ENCODE measurements at places on chromosomes 11 and 22.

GRCh38 chr11:31798554-31799434, 12.3 kb downstream of the PAX6 start:
- DNase-seq, result no peak

GRCh38 chr11:31932879-31933278, 121.8 kb upstream of the PAX6 start:
- no peak for DNase-seq

DNA sequence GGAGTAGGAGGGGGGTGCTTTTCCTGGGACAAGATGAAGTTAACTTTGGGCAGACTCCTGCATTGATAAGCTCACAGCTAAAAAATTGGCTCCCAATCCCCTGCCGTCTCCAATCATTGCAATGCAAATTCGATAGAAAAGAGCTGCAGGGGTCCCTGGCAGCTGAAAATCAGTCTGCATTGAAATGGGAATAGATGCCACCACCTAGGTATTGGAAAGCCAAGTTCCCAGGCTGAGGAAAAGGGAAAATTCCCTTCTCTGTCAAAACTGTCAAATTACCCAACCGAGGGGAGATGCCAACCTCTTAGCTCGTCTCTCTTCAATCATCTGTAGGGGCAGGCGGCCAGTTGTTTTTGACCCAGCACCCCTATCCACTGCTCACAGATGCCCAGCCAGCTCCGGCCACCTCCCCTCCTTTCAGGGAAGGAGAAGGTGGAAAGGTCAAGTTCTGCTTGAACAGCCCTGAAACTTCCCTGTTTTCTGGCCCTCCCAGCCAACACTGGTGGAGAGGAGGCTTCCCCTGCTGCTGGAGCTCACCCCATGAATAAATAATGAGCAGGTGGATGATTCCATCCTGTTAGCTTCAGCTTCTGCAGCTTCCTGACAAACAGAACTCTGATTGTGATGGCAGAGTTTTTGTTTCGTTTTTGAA, 916.3 kb downstream of the TBC1D22A start:
- DNase-seq, result no peak

GRCh38 chr11:119166368-119167076, 2.0 kb upstream of the NLRX1 start:
- DNase-seq, result peak; percentile 32

GRCh38 chr22:28903080-28903479, 19.7 kb downstream of the ZNRF3 start:
- no peak for DNase-seq

- no peak for DNase-seq
Observed at GRCh38 chr22:39900306-39901227, at the start of gene GRAP2. GRAP2 (plus strand) TSS chr22:39901084; CDS start chr22:39947107, 46,023 bp downstream.

DNA sequence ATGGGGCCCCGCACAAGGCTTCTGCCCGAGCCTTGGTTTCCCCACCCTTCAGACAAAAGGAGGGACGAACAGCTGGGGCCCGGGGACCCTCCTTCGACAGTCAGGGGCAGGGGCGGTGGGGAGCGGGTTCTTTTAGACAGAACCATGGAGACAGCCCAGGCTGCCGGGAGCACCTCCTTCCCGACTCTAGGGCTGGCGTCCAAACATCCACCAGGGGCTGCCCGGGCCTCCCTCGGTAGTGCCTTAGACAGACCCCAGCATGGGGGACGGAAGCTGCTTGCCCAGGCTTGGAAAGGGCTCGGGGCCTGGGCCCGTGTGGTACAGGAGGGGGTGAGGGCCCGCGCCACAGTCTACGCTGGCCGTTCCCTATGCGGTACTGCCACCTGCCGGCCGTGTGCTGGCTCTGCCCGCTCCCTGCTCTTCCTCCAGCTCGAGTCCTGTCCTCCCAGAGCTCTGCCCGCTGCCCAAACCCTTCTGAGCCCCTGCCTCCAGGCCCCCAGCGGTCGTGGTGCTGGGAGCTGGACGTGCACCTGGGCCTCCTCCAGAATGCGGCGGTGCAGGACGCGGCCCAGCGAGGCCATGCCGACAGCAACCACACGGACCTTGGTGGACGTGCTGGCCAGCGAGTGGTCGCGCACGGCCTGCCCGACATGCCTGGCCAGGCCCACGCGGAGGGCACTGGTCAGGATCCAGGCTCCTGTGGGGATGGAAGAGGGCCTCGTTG, 20.1 kb downstream of the TSSC4 start:
- DNase-seq, result peak; percentile 92

GRCh38 chr11:3135481-3136440, 29.3 kb downstream of the OSBPL5 start:
- DNase-seq, result no peak

GRCh38 chr11:129840236-129840635, 24.6 kb downstream of the TMEM45B start:
- DNase-seq, result no peak

- no peak for DNase-seq
Observed at GRCh38 chr11:30938171-30938570, 352.0 kb upstream of the MPPED2 start.

DNA sequence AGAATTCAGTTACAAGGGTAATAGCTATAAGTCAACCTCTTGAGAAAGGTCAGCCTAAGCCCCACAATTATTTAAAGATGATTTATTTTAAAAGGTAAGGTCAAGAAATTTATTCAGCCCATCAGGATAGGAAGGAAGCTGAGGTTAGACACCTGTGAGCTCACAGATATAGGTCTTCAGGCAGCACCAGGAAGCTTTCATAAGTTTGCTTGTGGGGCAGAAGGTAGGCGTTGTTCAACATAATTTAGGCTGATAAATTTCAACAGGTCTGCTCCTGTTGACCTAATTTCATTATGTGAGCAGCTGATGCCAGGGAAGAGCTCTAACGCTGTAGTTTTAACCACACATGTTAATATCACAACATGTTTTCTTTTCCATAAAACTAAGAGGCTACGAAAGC, 118.1 kb upstream of the APOA1 start:
- DNase-seq, result no peak

DNA sequence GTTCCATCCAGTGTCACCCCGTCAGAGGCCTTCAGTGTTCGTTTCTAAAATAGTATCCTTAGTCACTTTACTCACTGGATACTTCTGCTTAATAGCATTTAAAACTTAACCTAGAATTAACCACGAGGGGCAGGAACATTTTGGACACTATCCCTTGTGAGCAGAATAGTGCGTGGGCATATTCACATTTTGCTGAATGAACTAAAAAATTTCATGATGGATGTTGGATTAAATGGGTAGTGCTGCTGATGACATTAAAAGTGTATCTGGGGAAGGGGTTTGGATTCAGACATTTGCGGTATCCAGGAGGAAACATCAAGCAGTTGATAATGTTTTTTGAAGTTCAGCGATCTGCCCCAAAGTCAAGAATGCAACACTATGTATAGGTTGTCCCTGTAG, 750 bp upstream of the NAT10 start:
- DNase-seq, result peak; percentile 9

DNA sequence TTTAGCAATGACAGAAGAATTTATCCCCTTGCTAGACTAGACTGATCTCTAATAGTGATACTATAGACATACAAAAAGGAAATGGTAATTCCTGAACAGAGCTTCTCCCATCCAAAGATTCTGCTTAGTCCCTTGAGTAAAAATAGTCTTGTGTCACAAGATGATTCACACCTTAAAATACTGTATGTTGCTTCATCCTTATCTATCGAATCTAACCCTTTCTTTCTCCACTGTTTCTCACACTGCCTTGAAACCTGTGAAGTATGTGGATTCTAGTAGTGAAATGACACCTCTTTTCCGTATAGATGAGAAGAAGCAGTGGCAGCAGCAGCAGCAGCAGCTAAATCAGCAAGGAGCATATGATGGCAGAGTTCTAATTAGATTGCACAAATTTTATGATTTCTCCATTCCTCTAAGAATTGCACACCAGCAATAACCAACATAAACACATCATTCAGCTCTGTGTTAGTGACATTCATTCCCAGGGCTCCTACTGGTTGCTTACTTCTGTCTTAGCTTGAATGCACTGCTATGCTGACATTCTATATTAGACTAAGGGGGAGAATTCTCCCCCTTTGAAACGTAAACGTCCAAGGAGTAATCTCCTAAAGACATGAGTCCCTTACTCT, 14.6 kb downstream of the KCNA4 start:
- no peak for DNase-seq

DNA sequence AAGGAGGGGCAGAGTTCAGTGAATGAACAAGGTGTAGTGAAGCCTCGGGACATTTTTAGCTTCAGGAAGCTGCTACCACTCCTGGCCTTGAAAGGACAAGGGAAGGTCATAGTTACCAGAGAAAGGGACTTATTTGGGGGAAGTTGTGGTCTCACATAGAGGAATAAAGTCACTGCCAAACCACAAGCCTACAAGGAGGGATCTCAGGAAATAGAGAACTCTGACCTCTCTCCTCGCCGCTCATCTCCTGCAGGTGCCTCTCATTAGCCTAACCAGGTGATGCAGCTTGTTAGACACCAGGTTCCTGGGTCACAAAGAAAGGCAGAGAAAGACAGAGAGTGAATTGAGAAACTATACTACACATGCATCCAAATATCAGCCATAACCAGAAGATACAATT, 14.3 kb upstream of the TOLLIP start:
- no peak for DNase-seq

- no peak for DNase-seq
Observed at GRCh38 chr11:75100314-75100713, 3.6 kb upstream of the OR2AT4 start.
